Stimulated activated CD4-positive, alpha-beta T cell treated with anti-CD3 and anti-CD28 coated beads, Interleukin-4, amount 100 ng/mL, for 48 hours (primary cell): ENCODE measurements at places on chromosomes 5 and 9.

- DNase-seq, result peak; percentile 21
Measured at GRCh38 chr5:67156976-67157583, 39.5 kb downstream of the CD180 start.

DNA sequence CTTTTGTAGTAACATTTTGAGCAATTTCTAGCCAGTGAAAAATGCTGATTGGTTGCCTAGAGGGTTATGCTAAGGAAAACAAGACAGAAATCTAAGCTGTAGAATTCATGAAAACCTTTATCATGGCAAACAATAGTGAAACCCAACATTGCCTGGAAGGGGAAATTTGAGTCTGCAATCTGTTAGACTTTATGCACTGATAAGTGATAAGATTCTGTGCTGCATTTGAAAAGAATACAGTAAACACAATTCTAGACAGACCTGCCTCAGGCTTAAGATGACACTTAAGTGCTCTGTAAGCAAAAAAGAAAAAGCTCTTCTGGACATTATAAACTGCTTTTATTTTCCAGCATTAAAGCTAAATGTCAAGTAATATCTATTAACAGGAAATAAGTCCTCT is 519.3 kb downstream of the ISL1 start:
- DNase-seq, result no peak

DNA sequence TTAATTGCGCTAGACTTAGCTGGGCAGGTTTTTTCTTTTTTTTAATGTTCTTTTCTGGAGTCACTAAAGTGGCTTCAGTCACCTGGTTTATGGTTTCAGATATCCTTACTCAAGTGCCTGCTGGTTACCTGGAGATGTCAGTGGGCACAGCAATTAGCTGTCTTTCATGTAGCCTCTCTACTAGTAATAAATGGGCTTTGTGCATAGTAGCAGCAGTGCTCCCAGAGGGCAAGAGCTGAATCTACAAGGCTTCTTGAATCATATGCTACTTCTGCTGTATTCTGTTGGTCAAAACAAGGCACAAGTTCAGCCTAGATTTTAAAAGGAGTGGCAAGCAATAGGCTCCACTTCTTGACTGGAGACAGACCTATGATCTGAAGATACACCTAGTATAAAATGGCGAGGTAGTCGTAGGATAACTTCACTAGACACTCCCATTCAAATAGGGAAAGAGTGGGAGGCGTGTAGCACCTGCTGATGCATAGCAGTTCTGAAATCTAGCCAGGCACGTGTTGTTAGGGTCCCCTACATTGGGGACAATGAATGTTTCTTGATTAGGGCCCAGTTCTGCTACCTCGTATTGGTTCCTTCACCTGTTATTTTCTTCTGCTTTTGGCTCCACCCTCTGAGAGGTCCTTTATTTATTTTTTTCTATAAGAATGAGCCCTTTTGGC is 7.0 kb downstream of the SCAMP1 start:
- DNase-seq, result no peak

DNA sequence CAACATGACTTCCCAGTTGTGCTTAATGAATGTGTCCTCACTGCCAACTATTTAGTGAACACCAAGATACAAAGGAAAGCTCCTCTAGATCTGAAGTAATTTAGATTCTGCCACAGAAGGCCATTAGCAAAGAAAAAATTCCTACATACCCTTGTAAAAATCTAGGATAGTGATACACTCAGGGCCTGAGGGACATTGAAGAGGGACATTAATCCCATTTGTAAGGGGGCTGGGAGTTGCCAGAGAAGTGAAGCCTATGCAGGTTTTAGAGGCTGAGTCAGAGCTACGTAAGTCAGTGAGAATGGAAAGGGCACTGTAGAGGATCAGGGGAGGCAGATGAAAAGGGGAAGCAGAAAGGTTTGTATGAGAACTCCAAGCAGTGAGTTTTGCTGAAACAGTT is 286.9 kb upstream of the TARS1 start:
- DNase-seq, result no peak

DNA sequence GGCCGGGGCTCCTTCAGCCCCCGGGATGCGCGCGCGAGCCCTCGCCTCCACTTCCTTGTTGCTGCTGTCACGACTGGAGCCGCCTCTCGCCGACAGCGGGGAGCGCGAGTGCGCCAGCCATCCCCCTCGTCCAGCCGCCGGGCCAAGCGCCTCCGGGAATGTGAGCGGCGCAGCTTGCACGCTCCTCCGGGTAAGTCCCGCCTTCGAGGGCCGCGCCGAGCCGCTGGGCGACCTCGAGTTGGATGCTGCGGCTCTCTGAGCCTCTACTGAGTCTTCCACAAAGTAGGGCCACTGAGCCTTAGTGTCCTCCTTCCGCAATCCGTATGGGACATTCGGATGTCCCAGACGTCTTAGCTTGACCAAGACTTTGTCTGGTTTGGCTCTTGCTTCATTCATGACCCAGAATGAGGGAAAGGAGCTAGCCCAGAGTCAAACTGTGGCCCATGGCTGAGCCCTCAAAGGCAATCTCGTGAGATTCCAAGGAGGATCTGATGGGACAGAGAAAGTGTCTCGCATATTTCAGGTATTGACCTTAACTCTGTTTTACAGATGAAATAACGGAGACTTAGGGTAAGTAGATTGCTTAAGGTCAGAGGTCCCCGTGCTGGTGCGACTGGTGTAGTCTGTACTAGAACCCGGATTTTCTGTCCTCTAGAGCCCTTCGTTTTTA is 586 bp downstream of the HMGXB3 start:
- DNase-seq, result peak; percentile 27

- DNase-seq, result no peak
Measured at GRCh38 chr5:116672203-116672602, 97.6 kb upstream of the SEMA6A start.

DNA sequence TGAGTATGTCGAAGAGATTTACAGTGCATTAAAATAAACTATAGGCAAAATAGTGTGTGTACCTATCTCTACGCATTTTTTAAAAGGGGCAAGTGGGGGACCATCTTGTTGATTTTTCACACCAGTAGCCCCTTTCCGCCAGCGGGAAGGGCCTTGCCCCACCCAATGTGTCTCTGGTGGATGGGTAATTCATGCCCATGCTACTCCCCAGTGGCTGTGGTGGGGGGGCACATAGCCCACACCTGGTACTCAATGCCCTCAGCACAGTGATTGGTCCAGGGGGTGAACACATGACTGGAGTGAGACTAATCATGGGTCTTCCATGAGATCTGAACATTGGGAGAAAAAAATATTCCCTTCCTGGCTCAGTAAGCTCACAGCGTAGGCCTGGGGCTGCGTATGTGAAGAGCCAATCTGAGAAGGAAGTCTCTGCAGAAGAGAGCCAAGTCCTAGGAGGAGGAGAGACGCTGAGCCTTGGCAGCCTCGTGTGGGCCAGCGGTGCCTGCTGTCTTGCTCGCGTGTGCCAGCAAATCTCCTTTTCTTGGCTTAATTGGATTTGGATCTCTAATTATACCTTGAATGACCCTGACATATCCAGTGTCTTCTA is 103.4 kb downstream of the ADAMTS2 start:
- no peak for DNase-seq

DNA sequence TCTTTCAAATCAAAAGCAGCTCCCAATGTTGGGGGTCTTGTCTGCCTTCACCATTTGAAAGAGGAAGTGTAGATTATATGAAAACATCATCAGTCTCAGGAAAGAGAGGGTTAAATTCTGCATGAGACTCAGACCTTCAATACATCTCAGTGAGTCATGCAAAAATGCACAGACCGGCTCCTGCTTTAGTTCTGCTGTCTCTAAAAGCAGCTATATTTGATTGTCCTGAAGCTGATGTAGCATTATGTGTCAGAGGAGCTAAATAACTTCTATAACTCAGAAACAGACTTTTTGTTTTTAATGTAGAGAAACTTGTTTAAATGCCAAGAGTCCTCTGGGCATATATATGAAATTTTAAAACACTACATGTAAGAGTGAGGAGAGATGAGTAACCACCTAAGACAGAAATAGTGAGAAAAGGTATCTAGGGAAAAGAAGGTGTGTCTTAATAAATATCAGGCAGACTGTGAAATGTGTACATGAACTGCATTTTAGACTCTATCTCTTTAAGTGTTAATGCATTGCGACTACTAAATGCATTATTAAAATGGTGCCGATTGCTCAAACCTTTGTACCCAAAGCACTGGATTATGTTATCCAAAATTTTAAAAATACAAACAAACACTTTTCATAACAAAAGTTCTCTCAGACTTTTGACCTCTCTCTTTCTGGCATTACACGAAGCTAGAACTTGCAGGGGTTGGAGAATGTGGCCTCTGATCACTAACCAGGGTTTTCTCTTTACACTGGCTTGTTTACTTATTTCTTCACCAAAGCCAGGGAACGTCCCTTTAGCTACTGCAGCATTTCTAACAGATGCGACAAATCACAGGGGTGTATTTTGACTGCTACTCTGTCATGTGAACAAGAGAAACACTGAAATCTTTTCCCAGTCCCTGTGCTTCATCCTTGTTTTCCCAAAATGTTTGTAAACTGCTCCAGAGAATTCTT is 302.3 kb downstream of the ARL15 start:
- no peak for DNase-seq

- DNase-seq, result no peak
Measured at GRCh38 chr5:133861161-133861737, 107.2 kb downstream of the C5orf15 start.

- no peak for DNase-seq
Measured at GRCh38 chr5:180647465-180647864, 1.9 kb downstream of the FLT4 start.

DNA sequence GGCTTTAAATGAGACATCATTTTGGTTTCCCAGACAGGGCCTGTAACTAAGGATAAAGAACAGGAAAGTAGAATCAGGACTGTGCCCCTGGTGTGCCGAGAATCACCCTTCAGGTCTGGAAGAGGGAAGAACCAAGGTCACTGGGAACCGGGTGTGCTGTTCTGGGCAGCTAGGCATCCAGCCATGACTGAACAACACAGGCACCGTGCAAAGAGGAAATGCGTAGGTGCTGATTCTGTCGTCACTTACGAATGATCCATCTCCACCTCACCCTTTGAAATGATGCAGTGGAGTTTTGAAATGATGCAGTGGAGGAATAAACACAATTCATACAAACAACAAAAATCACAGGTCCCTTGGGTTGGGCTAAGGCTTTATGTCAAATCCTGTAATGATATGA is 64.4 kb downstream of the MAP1B start:
- DNase-seq, result no peak

GRCh38 chr9:68538200-68538599 is 2.5 kb downstream of the TMEM252 start:
- no peak for DNase-seq

DNA sequence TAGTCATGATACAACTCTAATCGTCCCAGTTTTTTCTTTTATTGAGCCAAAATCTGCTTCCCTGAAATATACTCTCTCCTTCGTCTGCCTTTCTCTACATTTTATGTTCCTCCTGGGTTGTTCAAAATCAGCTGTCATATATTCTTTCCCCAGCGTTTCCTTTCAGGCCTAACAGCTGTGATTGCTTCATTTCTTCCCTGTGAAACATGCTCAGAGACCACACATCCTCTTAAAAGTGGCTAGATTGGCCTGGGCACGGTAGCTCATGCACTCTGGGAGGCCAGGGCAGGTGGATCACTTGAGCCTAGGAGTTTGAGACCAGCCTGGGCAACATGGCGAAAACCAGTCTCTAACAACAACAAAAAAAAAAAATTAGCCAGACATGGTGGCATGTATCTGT is 25.1 kb downstream of the NFX1 start:
- no peak for DNase-seq

DNA sequence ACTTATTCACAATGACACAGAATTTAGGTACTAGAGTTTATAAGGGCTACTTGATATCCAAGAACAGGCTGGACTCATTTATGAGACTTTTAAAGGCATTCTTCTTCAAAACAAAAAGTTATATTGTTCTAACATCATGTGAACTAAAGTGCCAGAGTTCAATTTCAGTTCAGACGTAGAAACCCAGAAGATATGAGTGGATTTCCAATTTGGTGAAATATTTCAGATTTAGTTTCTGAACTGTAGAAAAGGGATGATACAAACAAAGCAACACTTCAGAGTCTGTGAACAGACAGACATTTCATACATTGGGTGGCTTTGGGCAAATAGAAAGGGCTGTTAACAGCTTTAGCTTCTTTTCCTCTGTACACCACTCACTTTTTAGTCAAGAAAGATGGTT is 384.0 kb downstream of the NR2F1-AS1 start:
- no peak for DNase-seq

DNA sequence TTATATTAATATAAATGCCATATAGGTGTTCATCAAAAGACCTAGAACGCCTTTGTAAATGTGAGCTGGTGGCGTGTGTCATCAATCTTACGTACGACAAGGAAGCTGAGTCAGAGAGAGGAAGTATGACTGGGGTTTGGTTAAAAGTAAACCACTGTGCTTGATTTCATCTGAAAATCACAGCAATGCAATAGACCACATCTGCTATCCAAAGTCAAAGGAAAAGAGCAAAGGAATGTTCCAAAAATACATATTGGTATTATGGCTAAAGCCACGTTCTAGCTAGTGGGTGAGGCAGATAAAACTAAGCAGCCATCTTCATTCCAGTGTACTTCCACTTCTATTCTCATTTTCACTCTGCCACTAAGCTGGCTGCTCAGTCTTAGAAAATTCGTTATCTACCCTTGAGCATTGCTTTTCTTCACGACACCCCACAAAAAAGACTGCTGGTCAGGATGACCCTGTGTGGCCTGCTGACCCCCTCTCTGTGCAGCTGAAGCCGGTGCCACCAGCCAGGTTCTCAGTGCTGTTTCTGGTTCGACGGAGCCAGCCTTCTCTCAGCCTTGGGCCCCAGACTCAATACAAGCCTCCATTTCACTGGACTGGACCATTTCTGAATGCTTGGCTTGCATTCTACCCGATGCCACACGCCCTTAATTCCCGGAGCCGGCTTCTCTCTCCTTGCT is 23.8 kb downstream of the SHC3 start:
- DNase-seq, result no peak

GRCh38 chr9:84137968-84138367 is 157.4 kb downstream of the RMI1 start:
- no peak for DNase-seq

GRCh38 chr9:107789001-107789700 is 299.6 kb upstream of the KLF4 start:
- no peak for DNase-seq

- no peak for DNase-seq
Measured at GRCh38 chr5:131536211-131536826, 98.7 kb downstream of the RAPGEF6 start.

- no peak for DNase-seq
Measured at GRCh38 chr9:87275047-87275725, 222.5 kb upstream of the DAPK1 start.

- no peak for DNase-seq
Measured at GRCh38 chr9:5799314-5799713, 33.6 kb downstream of the ERMP1 start.

DNA sequence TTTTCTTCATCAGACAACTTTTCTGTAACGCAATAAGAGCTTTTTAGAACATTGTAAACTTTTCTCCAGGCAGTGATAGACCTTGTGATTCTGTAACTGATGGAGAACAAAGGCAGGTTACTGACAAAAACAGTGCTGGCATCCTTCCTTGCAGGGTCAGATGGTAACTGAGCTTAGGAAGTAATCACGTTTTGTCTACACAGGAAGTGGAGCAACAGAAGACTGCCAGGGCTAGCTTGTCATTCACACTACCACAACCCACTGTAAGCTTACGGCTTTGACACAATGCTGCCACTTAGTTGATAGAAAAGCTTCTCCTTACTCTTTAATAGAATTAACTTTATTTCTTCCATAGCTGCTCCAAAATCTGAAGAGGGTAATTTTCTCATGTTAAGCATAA is 46.8 kb downstream of the FBN2 start:
- no peak for DNase-seq

- peak; percentile 49 for DNase-seq
Measured at GRCh38 chr9:135087489-135087792, at the start of gene OLFM1. Gene OLFM1, plus strand, starts transcription at chr9:135087668. Its CDS starts 322 bp downstream, at chr9:135087990.

- DNase-seq, result no peak
Measured at GRCh38 chr5:135343413-135343812, 55.6 kb downstream of the MACROH2A1 start.

GRCh38 chr5:122773619-122774018 is 1.3 kb upstream of the SNX2 start:
- no peak for DNase-seq
